ENCODE measurements at places on chromosomes 2 and 18. TPM values are rescaled to one million over a fixed set of nuclear protein-coding genes. Genes with fewer than 3 reads are reported as not detected.

The IL37 gene
- total RNA-seq = not detected

The SULT1C3 gene
- total RNA-seq = not detected

The LRP2 gene
- total RNA-seq = 0.10 TPM

The IL1B gene
- total RNA-seq = 4.1 TPM

DNA sequence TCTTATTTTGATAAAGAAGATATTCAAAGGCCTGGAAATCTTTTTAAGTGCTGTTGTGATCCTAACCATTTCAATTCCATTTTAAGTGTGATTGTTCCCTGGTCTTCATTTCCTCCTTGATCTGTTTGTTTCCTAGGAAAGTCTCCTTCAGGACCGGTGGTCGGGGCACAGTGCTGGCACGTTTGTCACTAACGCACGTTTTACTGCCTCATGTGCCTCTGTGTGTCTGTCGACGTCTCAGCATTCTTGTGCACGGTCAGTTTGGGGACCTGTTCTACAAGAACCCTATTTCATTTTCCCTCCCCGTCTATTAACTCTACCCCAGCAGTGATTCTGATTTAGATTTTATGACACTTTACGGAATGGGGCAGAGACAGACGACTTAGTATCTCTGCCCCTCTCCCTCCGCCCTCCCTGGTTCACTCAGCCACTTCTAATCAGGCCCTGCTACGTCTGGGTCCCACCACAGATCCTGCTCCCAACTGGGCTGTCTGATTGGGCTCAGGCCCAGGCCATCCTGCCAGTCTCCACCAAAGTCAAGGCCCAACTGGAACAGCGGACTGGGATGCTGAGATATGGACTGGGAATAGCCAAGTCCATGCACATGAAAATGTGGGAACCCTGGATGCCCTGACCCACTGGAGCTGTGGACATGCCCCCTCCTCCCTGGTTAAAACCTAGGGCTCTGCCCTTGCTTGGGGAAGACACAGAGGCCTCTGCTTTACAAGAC is 95.6 kb downstream of the TWIST2 start:
- no peak for DNase-seq

DNA sequence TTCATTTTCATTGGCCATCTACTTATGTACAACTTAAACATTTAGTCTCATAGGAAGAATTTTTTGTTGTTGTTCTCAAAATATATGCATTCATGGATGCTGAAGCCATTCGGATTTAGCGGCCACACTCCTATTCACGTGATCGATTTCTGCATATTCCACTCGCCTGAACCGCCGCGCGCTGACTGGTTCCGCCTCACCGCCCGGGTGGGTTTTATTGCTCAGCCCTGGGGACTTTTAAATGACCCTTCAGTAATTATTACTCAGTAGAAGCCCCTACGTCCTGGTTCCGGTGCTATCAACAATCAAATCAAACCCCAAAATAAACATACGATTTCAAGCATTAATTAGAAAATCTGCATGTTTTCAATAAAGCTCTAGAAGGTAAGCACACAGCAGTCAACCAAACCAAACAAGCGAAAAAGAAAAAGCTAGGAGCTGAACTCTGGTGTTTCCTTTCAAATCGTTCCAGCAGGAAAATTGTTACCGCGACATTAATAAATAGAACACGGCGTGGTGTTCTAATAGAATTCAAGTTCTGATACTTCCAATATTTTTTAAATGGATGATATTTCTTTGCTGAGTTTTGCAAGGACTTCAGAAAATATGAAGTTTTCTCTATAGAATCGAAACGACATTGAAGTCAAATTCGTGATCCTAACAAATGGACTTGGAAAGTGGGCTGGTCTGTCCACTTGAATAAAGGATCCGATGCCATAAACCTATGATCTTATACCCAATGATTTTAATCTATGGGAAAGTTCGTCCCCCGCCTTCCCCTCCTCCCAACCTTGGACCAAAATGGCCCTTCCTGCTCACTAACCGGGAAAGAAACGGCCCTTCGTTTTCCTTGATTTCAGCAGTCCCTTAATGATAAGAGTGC is 9.3 kb downstream of the PAX3 start:
- DNase-seq = no peak

DNA sequence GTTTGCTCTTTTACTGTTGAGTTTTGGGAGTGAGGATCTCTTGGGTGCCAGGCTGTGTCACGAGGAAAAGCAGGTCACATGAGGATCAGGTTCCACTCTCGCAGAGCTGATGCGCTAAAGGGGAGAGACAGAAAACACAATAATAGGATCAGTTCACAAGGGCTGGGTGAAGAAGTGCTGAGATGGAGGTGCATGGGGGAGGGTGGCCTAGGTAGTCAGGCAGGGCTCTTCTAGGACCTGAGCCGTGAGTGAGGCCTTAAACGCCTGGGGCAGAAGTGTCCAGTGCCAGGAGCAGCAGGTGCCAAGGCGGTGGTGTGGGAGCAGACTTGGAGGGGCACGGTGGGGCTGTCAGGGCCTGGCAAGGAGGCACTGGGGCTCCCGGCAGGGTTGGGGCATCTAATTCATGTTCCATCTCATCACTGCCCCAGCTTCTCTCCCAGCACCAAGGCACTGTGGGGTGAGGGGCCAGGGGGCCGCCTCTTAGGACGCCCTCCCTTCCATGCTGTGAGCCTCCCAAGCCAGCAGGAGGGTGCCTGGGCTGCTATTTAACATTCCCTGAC is 9.3 kb downstream of the KCNIP3 start:
- no peak for DNase-seq

The MOGAT1 gene
- total RNA-seq = not detected

DNA sequence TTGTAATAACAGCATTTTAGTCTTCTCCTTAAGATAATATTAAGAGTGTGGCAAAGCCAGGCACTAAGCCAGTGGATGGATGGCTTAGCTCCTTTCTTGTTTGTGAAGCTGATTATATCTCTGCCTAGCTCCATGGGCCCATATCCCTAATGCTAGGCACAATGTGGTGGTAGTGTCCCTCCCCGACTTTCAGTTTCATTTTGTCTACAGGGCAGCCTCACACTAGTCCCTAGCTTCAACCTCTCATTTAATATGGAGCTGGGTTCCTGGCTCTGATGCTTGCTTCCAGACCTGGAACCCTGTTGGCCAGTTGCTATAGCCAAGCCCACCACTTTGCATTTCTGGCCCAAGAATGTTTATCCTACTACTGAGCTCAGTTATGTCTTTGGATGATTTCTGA is 437.0 kb upstream of the MEIS1 start:
- DNase-seq = peak; percentile 2

The ATIC gene
- total RNA-seq = 28.9 TPM

GRCh38 chr18:79621501-79621900 is 58.1 kb upstream of the CTDP1 start:
- DNase-seq = no peak

The TNFAIP6 gene
- total RNA-seq = 0.42 TPM

- no peak for DNase-seq
Measured at GRCh38 chr18:12248926-12249720, 5.0 kb upstream of the CIDEA start.

- no peak for DNase-seq
Measured at GRCh38 chr2:65999796-66000195, 435.1 kb upstream of the MEIS1 start.

The FRZB gene
- not detected for total RNA-seq

The TMEM200C gene
- not detected for total RNA-seq

DNA sequence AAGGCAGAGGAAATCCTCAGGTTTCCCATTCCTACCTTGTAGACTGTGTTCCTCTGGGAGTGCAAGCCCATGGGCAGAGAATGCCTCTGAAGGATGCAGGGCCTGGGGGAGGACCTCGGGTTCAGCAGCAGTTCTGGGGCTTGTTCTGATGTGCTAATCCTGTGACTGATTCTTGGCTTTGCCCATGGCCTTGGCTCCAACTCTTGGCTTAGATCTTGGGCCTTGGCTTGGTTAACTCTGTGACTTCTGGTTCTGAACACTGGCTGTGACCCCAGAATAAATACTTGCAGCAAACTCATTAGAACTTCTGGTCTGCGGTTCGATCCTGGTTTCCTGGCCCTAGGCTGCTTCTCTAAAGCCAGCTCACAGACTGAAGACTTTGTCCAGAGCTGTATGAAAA is 366.9 kb upstream of the ZEB2 start:
- DNase-seq = no peak

- no peak for DNase-seq
Measured at GRCh38 chr2:47297767-47298425, 105.1 kb upstream of the MSH2 start.

The GKN2 gene
- total RNA-seq = not detected

DNA sequence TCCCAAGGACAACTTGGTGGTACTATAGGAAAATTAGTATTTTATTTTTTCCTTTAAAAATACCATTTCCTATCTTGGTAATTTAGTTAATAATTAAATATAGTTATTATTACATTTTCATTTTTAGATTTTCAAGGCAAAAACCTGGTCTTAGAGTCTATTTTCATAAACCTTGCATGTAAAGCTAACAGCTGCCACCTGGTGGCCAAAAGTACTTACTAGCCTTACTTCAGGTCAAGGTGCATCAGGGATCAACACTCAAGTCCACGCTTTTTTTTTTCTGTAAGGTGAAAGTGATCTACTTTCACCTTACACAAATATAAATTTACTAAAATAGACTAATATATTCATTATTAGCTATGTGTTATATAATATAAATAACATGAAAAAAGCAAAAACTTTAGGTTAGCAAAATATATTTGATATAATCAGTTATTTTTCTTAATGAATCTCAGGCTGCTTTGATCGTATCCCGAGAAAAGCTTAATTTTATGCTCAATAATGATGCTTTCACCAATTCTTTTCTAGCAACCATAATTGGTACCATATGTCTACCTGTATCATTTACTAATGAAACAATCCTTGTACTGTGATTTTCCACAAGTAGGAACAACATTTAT is 62.5 kb downstream of the RELCH start:
- DNase-seq = peak; percentile 43

The EMX1 gene
- total RNA-seq = not detected

GRCh38 chr2:102045697-102046096 is 53.9 kb downstream of the IL1R2 start:
- DNase-seq = no peak

GRCh38 chr2:63865159-63865799 is 23.6 kb downstream of the UGP2 start:
- no peak for DNase-seq

The MTIF2 gene
- total RNA-seq = 41.8 TPM

DNA sequence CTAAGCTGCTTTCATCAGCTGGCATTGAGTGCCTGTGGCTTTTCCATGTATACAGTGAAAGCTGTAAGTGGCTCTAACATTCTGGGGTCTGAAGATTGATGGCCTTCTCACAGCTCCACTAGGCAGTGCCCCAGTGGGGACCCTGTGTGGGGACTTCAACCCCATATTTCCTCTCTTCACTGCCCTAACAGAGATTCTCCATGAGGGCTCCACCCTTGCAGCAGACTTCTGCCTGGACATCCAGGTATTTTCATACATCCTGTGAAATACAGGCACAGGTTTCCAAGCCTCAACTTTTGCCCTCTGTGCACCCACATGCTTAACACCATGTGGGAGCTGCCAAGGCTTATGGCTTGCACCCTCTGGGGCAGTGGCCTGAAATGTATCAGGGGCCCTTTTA is 188.2 kb upstream of the SYT4 start:
- DNase-seq = no peak

GRCh38 chr18:25099895-25100294 is 252.1 kb downstream of the ZNF521 start:
- DNase-seq = no peak

GRCh38 chr2:140624200-140624599 is 1506.6 kb downstream of the LRP1B start:
- DNase-seq = no peak

The CYB5A gene
- total RNA-seq = 37.6 TPM

The MC5R gene
- not detected for total RNA-seq

The YES1 gene
- total RNA-seq = 30.2 TPM

The TANC1 gene
- total RNA-seq = 17.0 TPM

DNA sequence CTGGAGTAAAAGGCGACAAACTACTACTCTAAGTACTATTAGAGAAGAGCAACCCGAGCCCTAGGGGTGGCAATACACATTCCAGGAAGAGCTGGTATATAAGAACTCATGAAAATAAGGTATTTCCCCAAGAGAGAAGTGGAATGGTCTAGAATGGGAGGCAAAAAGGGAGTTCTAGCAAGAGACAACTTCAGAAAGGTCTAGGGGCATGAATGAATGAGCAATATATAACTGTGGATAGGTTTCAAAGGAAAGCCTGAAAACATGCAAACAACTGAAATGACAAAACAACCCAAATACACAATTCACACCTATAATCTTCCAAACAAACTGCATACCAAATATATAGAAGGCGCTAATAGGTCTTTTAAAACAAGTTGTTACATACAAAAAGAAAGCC is 22.2 kb downstream of the TRIP12 start:
- no peak for DNase-seq
